ENCODE measurements at places on chromosomes 5 and 9.
A peak's percentile ranks its signal among the peaks of the same experiment; 100 is the strongest.

DNA sequence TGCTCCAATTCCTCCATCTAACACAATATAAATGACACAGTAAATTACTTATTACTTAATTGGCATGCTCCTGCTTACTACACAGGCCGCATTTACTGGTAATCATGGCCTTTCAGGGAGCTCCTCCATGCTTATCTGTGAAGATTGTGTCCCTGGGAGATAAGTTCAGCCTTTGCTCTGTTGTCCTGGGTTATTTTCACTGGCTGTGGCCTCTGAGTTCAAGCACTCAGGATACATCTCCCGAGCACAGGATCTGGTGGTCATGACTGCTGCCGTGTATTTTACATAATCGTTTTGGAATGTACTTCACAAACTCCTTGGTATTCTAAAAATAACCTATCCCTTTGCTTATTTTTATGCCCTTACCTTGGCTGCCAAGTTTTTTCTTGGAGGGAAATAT is 215.7 kb downstream of the ICE1 start:
- no peak for DNase-seq

DNA sequence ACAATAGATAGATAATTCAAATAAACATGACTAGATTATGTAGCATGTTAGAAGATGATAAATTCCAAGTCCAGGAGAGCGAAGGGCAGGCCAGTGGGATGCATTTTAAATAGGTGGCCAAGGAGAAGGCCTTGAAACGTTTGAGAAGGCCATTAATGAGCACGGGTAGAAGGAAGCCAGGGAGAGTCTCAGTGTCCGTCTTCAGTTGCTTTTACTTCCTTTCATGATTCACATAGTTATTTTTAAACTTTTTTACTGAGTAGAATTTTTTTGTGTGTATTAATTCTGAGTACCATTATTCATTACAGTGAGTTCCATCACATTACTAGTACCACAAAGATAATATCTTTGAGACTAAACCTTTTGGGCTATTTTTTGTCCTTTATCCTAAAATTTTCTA is 259.2 kb downstream of the ARRDC3 start:
- DNase-seq, result no peak

DNA sequence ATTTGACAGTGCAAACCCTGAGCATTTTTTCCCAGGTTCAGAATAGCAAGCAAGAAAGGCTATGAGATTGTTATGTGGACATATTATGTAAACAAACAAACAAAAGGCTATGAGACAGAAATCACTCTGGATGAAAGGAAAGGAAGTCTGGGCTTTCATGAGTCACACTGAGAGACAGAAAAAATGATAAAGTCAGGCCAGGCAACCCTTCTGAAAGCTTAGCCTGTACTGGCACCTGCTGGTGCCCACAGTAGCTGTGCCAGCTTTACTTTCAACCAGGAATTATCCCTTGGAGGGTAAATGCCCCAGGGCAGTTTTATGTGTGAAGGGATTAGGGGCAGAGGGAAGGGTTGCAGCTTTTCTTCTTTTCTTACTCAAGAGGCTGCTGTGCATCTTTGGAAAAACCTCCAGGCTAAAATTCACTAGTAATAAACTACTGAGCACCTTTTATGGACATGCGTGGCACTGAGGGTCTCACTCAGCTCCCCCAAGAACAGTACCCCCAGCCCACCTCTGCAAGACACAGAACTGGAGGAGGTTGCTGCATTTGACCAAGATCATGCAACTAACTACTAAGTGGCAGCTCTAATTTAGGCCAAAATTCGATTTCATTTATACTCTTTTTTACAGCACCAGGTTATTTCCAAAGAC is 41.7 kb downstream of the ACTL7B start:
- peak; percentile 73 for DNase-seq

- DNase-seq, result no peak
Measured at GRCh38 chr5:174521449-174521848, 202.9 kb upstream of the MSX2 start.

- no peak for DNase-seq
Measured at GRCh38 chr5:72649449-72649848, 142.2 kb upstream of the ZNF366 start.

DNA sequence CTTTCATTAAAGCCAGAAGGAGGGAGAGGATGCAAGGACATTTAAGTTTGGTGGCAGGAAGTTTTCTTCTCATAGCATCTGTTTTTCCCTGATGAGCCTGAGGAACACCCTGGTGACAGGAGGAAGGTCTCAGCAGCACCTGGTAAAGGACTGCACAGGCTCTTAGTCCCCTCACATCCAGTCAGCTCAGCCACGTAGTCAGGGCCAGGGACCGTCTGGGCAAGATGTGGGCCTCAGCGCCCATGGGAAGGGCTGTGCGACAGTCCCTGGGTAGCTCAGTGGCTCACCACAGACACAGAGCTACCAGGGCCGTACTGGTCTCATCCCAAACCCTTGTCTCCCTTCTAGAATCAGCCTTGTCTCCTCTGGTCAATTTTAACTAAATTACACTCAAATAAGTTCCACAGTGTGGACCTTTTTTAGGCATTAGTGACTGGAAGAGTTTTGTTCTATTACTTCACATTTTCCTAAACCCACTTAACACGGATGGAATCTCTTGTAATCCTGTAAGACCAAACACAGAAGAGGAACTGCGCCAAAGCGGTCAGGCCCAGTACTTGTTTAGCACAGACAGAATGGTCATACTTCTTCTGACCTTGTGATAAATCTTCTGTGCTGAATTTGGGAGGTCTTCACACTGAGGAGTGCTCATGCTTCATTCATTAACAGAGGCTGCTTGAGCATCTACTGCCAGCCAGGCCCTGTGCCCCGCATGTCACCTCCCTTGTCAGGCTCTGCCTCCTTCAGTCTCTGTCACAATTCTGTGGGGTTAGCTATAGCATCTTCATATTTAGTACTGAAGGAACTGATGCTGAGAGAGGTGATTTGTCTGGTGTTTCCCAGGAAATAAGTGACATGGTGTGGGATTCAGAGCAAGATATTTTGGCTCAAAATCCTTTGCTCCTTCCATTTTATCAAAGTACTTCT is 91.4 kb downstream of the ANGPTL2 start:
- DNase-seq, result no peak

DNA sequence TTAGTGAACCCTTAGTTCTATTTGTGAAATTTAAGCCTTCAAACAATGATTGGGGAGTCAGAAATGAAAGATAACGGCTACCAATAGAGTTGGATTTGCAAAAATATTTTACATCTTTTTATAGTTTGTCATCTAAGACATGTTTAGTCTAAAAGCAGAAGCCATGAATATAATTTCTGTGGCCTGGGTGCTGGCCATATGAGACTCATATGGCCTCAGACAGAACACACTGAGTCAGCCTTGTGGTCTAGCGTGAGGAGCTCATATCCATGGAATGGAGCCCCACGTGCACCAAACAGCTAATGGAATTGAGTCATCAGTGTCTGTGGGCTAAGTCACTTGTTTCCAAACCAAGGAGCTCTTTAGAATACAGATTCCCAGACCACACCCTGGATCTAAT is 240.7 kb upstream of the NREP start:
- DNase-seq, result peak; percentile 46

All from H54 (cell line).